H1 (cell line): ENCODE measurements at places on chromosomes 12 and 14.

GRCh38 chr14:31320922-31321766 is 99.2 kb downstream of the HEATR5A start:
- no peak overlapping the region for H3K27ac ChIP-seq
- H3K36me3 ChIP-seq: no peaks in the 10 kb centered on the region
- H3K27me3 ChIP-seq: no peaks in the 10 kb centered on the region
- H3K4me3 ChIP-seq: no peak overlapping the region
- H3K4me1 ChIP-seq: no peaks in the 10 kb centered on the region

- no peaks in the 10 kb centered on the region; the same call in 1 of the 2 replicates for H3K4me1 ChIP-seq
- H3K4me3 ChIP-seq: no peak overlapping the region
- no peaks in the 10 kb centered on the region for H3K27me3 ChIP-seq
- DNase-seq: no peak
- no peaks in the 10 kb centered on the region for H3K36me3 ChIP-seq
Measured at GRCh38 chr12:12779529-12779928, 5.9 kb upstream of the APOLD1 start.

DNA sequence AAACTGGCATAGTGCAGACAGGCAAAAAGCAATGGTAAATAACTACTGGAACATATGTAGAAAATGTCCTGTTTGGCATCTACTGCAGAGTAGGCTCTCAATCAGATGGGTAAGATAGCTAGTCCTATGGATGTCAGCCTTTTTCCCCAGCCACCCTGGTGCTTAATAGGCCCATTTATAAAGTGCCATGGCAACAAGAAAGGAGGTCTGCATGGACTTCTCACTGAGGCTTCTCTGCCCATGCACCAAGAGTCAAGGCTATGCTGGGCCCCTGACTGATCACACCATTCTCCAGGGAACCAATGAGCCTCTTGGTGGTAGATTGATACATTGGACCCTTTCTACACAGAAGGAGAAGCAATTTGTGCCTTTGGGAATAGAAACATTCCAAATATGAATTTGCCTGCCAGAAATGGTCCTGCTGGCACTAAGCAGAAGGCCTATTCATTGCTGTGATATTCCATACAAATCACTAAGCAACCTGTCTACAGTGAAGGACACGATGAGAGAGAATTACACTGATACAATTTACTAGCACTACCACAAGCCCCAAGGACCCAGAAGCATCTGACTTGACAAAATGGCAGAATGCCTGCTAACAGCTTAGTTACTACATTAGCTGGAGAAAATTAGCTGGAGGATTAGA is 43.8 kb downstream of the RESF1 start:
- H3K27me3 ChIP-seq: no peaks in the 10 kb centered on the region
- no peaks in the 10 kb centered on the region for H3K4me1 ChIP-seq
- DNase-seq: no peak
- H3K36me3 ChIP-seq: peaks cover 17% of the 10 kb centered on the region

DNA sequence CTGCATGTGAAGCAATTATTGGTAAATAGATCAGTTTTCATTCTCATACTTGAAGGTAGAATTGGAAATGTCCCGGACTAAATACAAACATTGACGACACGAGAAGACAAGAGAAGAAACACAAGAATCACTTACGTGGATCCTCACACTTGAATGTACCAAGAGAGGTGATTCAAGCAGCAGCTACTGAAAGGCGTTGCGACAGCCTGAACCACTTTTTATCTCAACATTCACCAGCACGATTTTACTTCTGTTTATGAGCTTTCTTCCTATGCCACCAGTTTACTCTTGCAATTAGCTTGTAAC is 3.6 kb upstream of the FZD10 start:
- H3K27me3 ChIP-seq: peaks cover 87% of the 10 kb centered on the region
- DNase-seq: no peak
- no peak overlapping the region for H3K27ac ChIP-seq
- no peaks in the 10 kb centered on the region for H3K36me3 ChIP-seq
- H3K4me1 ChIP-seq: peaks cover 30% of the 10 kb centered on the region

DNA sequence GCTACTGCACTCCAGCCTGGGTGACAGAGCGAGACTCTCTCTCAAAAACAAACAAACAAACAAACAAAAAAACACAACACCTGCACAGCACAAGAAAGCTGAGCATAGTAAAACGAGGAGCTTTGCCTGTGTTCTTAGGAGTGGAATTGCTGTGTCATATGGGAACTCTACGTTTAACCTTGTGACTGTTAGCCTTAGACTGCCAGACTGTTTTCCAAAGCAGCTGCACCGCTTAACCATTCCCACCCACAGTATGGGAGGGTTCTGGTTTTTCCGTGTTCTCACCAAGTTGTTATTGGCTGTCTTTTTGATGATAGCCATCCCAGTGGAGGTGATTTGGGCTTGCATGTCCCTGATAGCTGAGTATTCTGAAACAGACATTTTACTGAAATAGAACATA is 9.2 kb downstream of the WNT5B start:
- H3K36me3 ChIP-seq: no peaks in the 10 kb centered on the region
- H3K27ac ChIP-seq: no peak overlapping the region
- no peak for DNase-seq
- peaks cover 1% of the 10 kb centered on the region; the same call in 1 of the 2 replicates for H3K4me1 ChIP-seq

DNA sequence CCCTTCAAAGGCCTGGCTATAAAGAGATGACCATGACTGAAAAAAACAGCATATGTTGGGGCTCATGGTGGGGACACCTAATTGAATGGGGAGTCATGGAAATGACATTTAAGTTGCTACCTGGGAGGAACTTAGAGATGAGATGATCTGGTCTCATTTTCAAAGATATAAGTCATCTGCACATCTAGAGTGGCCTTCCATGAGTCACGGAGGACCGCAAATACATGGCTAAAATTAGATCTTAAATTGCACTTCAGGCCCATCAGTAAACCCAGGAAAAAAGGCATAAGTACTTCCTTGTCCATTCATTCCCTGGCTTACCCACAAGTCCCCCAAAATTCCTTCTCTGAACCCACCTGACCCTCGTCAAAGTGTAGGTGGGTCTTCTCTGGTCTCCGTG is 53.4 kb downstream of the SPTB start:
- no peaks in the 10 kb centered on the region; the same call in 1 of the 2 replicates for H3K27me3 ChIP-seq
- H3K4me1 ChIP-seq: peaks cover 11% of the 10 kb centered on the region
- no peak overlapping the region for H3K4me3 ChIP-seq
- no peak for DNase-seq
- no peaks in the 10 kb centered on the region for H3K36me3 ChIP-seq

- no peaks in the 10 kb centered on the region for H3K27me3 ChIP-seq
- no peak overlapping the region for H3K4me3 ChIP-seq
- no peaks in the 10 kb centered on the region for H3K36me3 ChIP-seq
- no peak for DNase-seq
Measured at GRCh38 chr14:26370115-26370514, 227.7 kb downstream of the NOVA1 start.

- H3K36me3 ChIP-seq: no peaks in the 10 kb centered on the region
- DNase-seq: no peak
- peak overlapping the region; percentile 32; the same call in 1 of the 2 replicates for H3K4me3 ChIP-seq
- H3K27ac ChIP-seq: no peak overlapping the region
Measured at GRCh38 chr12:132329720-132330548, 545 bp upstream of the GALNT9 start.

DNA sequence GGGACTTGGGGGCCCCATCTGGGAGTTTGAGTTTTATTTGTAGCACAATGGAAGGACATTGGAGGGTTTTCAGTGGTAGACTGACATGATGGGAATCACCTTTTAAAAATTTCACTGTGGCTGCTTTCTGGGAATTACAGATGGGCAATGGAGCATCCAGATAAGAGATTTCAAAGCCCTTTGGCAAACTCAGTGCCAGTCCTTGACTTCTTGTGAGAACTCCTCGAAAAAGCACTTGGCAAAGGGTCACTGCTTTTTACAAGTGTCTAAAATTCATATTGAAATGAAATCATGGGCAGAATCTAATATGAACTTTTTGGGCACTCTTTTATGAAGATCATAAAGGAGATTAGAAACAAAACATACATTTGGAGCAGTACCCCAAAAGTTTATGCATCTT is 34.3 kb upstream of the IGF1 start:
- no peaks in the 10 kb centered on the region for H3K27me3 ChIP-seq
- DNase-seq: no peak
- H3K36me3 ChIP-seq: no peaks in the 10 kb centered on the region
- H3K4me3 ChIP-seq: no peak overlapping the region
- H3K27ac ChIP-seq: no peak overlapping the region

DNA sequence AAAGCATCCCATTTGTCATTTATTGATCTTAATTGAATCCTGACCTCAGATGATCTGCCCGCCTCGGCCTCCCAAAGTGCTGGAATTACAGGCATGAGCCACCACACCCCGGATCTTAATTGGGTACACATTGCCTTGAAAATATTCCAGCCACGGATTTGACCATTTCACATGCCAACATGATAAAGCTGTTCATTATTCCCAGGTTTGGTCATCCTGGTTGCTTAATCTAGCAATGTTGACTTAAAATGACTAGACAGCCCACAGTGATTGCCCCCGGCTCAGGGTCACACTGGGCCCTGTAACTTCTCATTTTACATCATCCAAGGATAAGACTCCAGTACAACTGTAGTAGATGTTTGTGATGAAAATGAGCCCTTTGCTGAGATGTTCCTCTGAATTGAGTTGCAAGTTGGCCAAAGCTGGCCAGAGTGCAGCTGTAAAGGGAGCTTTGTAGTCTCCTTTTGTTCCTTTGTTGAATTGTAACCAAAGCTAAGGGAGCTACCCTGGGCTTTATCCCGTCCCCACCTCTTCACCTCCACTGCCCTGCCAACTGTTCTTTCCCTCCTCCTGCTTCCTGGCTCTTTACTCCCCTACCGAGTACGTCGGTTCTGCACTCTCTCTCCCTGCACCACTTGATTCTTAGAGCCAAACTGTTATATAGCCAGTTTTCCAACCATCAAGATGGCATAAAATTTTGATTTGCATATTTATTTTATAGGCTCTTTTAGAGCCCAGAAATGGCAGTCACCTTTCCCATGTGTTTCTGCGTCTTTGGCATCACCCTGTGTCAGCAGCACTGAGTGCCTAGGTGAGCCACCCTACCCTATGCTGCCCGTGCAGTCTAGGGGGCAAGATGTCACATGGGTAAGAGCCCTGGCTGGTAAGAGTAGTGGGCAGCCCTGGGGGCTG is 141.3 kb upstream of the HIF1A start:
- H3K27ac ChIP-seq: no peak overlapping the region
- no peak for DNase-seq
- H3K4me1 ChIP-seq: peaks cover 7% of the 10 kb centered on the region
- no peak overlapping the region for H3K4me3 ChIP-seq

DNA sequence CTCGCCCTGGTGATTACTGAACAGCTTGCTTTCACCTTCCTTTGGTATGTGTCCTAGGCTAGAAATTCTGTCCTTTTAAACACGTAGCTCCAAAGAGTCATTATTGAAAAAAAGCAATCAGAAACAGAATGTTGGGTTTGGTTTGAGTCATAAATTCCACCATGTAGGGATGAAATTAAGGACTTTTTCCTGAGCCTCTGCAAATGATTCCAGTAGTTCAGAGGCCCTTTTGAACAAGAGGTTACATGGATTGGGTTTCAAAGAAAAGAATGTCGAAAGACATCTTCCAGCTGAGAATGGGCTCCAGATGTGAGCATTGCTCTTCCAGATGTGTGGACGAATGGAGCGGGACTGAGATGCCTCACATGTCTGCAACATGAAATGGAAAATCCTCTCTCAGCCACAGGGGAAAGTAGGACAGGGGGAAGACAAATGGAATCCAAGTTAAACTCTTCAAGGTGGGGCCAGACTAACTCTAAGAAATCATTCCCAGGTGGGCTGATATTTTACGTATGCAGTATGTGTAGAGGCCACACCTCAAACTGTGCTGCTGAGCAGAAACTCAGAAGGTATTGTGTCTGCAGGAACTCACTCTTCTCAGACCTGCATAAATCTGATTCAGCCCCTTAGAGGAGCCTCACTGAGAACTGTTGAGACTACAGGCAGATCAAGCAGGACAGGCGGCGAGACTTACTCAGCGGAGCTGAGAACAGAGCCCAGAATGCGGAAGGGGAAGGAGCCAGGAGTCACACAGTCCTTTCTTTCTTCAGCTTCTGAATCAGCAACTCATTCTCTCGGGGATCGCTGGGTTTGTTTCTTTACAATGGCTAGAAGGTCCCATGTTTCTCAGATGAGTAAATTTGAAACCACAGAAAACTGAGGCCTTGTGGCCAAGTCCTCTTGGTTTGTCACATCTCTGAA is 23.3 kb upstream of the EMP1 start:
- H3K27me3 ChIP-seq: no peaks in the 10 kb centered on the region
- H3K4me3 ChIP-seq: no peak overlapping the region
- peak; percentile 44 for DNase-seq

DNA sequence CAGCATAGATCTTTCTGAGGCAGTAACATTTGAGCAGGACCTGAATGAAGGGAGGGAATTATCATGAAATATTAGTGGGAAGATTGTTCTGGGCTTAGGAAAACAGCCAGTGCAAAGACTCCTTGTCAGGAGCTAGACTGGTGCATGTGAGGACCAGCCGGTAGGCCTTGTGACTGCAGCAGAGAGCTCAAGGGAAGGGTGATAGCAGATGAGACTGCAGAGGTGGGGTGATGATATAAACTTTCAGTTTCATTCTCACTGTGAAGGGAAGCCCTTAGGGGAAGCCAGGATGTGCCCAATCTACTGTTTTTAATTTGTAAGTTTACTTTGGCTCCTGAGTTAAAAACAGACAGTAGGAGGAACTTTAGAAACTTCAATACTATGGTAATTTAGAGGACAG is 12.4 kb downstream of the IL22 start:
- H3K4me3 ChIP-seq: no peak overlapping the region
- DNase-seq: no peak
- H3K4me1 ChIP-seq: no peaks in the 10 kb centered on the region
- no peaks in the 10 kb centered on the region for H3K27me3 ChIP-seq
- no peak overlapping the region for H3K27ac ChIP-seq

GRCh38 chr14:78005325-78005724 is 164.8 kb upstream of the NRXN3 start:
- no peaks in the 10 kb centered on the region for H3K27me3 ChIP-seq
- no peak overlapping the region for H3K4me3 ChIP-seq
- no peaks in the 10 kb centered on the region for H3K4me1 ChIP-seq

DNA sequence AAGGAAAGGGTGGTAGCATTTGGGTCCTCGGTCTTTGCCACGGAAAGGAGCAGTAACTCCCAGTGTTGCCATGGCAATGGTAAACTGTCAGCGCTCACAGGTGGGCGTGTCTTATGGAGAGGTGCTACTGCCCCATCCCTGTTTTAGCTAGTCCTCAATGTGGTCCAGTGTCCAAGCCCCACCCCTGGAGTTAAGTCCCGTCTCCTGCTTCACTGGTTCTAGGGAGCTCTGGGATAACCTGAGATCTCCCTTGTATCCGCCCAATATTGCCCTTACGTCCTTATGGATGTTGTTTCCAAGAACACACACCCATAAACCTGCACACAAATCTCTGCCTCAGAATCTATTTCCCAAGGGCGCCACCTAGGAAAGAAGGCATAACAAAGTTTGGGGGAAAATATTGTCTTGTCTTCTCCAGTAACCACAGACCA is 64.2 kb downstream of the SPRING1 start:
- no peaks in the 10 kb centered on the region for H3K36me3 ChIP-seq
- no peak overlapping the region for H3K4me3 ChIP-seq
- no peak overlapping the region for H3K27ac ChIP-seq
- DNase-seq: no peak

GRCh38 chr14:103067231-103067954 is 10.0 kb upstream of the CDC42BPB start:
- H3K36me3 ChIP-seq: no peaks in the 10 kb centered on the region
- H3K27ac ChIP-seq: no peak overlapping the region
- DNase-seq: no peak
